Fibroblast of skin of right biceps (primary cell): ENCODE measurements at places on chromosomes 3 and 15.
A peak's percentile ranks its signal among the peaks of the same experiment; 100 is the strongest.

GRCh38 chr15:69712991-69713390 lies 260.4 kb downstream of the RPLP1 start:
- no peak for DNase-seq

DNA sequence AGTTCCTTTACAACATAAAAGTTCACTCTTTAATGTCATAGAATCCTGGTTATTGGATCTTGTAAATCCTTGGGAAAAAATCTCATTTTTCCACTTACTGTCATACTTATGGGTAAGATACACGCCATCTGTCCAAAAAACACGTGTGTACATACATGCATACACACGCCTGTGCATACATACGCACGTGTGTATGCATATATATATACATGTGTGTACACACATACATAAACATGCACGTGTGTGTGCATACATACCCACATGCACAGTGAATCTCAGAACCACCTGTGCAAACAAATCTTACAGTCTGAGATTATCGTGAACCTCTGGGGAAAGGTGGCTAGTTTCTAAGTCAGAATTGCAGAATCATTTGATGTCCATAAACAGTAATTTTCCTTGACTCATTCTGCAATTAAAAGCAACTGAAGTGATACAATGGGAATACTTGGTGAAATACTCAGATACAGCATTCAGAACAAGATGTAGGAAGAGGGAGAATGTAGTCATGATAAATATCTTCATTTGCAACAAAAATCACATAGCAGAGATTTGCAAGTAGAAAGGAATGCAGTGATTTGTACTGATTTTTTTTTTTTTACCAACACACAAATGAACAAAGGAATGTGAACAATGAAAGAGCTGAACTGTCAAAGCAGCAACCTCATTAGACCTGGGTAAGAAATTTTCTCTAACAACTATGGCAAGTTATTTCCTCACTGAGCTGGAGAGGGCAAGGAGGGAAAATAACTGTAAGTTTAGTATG lies 160.6 kb upstream of the POU1F1 start:
- DNase-seq = peak; percentile 86

DNA sequence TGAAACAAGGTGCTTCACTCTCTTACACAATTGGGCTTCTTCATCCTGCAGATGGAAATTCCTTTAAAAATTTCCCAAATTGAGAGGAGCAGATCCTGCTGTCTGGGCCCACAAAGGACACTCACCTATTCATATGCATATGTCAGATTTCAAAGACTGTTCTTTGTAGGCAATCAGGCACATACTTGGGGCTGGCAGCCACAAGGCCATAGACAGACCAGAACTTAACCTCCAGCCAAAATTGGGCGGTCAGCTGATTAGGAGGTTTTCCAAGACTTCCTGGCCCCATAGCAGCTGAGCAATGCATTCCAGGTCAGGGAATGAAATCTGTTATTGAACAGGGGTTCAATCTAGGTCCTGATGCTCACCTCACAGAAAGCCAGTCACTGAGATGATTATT lies 15.0 kb upstream of the HPS3 start:
- no peak for DNase-seq

DNA sequence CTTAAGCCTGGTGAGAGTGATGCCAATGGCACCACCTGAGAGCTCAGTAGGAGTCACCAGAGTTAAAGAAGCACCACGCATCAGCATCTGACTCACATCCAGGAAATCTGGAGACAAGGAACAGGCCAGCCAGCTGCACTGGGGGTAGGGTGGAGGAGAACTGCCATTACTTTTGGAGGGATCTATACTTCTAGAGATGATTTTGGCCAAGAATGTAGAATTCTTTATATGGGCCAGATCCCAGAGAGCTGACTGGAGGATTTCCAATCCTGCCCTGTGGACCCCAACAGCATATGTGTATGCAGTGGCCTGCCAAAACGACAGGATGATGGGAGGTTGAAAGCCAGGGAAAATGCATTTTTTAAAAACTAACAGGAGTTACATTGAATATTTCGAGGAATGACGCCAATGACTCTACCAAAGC lies 29.8 kb downstream of the CCR3 start:
- no peak for DNase-seq

- no peak for DNase-seq
Measured at GRCh38 chr3:18655827-18656226, 230.7 kb upstream of the SATB1 start.

DNA sequence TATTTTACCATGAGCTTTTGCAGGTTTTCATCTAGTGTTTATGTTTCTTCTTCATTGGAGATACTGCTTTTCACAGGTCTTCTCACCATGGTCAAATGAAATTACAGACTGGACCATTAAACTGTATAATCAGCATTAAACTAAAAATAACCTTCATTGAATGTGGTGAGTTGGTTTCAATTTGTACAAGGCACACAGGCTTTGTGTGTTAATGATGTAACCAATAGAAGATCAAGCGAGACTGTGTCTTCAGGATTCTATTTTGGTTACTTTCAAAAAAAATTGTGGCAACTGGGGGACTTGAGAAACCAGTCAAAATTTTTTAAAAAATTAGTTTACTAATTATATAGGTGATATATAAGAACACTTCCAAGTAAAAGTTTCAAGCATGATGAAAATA lies 54.3 kb upstream of the GCSAM start:
- DNase-seq = no peak

GRCh38 chr3:96831175-96831574 lies 16.8 kb downstream of the EPHA6 start:
- no peak for DNase-seq

DNA sequence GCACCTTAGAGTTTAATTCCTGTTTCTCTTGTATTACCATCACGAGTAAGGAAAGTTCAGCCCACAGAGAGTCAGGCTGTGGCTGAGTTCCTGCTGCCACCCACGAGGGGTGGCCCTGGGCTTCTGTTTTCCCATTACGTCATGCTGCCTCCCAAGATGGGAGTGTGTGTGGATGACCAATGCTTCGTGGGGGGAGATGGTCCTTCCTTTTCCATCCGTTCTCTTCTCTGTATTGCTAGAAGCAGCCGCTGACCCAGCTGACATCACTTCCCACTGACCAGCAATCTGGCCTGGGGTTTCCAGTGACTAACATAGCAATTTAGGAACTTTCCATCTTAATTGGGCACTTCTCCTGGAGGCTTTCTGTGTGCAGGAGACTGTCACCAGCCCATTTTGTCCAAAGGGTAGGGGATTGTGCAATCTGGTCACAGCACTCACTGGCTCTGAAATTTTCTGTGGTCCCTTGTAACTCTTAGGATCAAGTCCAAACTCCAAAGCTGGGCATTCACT lies 9.3 kb downstream of the IRAK2 start:
- peak; percentile 75 for DNase-seq

DNA sequence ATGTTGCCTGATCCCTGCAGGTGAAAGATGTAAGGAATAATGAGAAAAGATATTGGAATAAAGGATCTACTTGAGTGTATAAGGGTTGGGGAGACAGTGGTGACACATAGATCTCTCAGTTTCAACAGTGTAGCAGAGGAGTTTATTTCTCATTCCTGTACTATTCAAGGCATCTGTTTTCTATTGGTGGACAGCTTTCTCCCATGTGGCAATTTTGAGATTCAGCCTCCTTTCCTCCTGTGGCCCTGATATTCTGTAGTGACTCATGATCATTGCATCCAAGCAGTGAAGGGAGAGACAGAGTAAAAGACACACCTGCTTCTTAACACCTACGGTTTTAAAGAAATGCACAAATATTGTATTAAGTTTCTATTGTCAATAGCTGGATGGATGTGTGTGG lies 327.6 kb downstream of the GRM7 start:
- no peak for DNase-seq

- no peak for DNase-seq
Measured at GRCh38 chr3:39115870-39116269, 8.4 kb downstream of the TTC21A start.

GRCh38 chr3:55241098-55241497 lies 246.0 kb downstream of the WNT5A start:
- DNase-seq = no peak

GRCh38 chr15:58608711-58609110 lies 140.8 kb downstream of the ADAM10 start:
- peak; percentile 12 for DNase-seq

- no peak for DNase-seq
Measured at GRCh38 chr15:67092752-67093503, 27.5 kb downstream of the SMAD3 start.
